ENCODE measurements at places on chromosomes 5 and 9. TPM values are rescaled to one million over a fixed set of nuclear protein-coding genes. Genes with fewer than 3 reads are reported as not detected.

The DIAPH1 gene
- 93.7 TPM for total RNA-seq

The TMEM252 gene
- not detected for total RNA-seq

The SUSD3 gene
- total RNA-seq, result 1.2 TPM

The IFT74 gene
- total RNA-seq, result 12.7 TPM

The CATSPER3 gene
- 0.40 TPM for total RNA-seq

The TRIM14 gene
- total RNA-seq, result 12.0 TPM

All from A549 treated with ZK216348 at 1 μM for 4 hours (cell line).